HS-27A (cell line): ENCODE measurements at places on chromosomes 6 and 20.

GRCh38 chr6:159819932-159820640 lies 20.0 kb downstream of the PNLDC1 start:
- no peak for DNase-seq

DNA sequence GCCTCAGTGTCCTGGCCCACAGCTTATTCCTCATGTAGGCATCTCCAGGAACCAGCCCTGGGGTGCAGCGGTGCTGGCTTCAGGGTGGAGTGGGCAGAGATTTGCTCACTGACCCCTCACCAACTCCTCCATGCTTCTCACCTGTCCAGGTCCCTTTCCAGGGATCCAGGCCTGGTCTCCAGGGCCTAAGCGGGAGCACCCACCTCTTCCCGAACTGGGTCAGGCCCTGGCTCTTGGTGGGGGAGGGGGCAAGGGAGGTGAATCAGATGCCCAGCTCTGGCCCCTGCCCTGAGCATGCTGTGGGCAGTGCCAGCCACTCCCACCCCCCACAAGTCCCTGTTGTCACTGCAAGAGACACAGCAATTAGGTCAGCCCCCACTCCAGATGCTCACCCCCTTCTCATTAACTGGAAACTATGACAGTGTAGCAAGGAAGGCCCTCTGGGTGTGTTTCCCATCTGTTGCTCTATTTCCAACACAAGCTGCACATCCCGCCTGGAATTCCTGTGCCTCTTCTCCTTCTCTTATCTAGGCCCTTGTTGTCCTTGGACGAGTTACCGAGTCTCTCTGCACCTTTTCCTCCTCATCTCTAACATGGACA lies 37.0 kb downstream of the MDFI start:
- DNase-seq: no peak

- DNase-seq: no peak
Observed at GRCh38 chr6:138242987-138243592, 24.8 kb upstream of the PBOV1 start.

DNA sequence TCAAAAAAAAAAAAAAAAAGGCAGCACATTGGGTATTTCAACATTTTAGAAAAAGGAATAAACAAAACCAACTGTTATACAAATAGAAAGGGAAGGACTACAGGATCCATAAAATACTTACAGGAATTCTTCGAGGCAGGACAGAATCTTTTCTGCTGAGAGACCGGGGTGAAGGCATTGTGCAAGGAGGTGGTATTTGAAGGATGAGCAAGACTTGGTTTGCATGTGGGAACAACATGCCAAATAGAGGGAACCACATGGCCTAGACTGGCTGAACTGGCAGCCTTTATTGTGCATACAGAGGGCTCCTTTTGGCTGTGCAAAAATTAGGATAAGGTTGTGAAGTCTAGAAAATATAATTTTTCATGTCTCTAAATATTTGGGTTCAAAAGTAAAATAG lies 62.9 kb downstream of the SCAND1 start:
- DNase-seq: no peak

DNA sequence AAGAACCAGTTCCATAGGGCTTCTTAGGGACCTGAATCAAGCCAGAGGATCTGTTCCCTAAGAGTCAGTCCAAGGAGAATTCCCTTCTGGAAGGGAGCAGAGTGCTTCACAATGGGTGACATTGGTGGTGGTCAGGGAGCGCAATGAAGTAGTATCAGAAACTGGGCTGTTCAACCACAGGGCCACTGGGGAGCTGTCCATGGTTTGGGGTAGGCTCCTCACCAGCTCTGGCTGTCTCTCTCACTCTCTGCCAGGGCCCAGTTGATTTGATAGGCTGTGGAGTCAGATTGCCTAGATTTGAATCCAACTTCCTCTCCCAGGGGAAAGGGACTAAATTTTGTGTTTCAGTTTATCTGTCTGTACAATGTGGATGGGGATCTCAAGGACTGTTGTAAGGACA lies 36.7 kb upstream of the CHD6 start:
- no peak for DNase-seq

DNA sequence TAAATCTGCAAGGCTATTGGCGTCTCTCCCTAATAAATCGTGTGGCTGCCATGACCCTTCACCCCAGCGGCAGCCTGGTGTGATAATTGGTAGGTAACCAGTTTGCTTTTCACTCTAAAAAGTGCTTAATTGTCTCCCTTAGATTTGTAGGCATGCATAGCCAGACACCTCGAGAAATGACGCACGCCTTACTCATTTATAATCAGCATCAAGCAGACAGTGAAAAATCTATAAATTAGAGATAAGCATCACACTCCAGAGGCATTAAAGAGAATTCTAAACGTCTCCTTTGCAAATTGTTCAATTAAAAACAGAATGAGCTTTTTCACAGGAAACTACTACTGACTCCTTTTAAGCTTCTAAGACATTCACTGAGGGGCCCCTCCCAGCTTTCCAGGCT lies 110.2 kb upstream of the RPS6KA2 start:
- DNase-seq: no peak

DNA sequence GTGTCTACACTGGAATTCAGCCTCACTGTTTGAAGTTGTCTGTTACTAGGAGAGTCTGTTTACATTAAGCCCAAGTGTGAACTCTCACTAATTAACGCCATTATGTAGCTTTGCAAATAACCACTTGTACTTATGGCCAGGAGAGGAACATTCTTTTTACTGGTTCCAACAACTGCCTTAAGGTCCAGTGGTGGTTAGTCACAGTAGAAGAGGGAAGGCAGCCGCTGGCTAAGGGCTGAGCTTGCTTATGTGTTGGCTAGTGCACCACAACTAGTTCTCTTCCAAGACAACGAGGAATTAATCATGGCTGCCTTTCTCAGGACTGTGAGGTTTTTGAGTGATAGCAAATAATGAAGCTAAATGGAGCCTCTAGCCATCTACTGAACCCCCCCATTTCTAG lies 14.9 kb upstream of the SLC22A23 start:
- DNase-seq: no peak

- no peak for DNase-seq
Observed at GRCh38 chr6:130676077-130676772, 151.0 kb upstream of the SMLR1 start.

GRCh38 chr6:141202626-141203025 lies 930.1 kb upstream of the GJE1 start:
- no peak for DNase-seq

DNA sequence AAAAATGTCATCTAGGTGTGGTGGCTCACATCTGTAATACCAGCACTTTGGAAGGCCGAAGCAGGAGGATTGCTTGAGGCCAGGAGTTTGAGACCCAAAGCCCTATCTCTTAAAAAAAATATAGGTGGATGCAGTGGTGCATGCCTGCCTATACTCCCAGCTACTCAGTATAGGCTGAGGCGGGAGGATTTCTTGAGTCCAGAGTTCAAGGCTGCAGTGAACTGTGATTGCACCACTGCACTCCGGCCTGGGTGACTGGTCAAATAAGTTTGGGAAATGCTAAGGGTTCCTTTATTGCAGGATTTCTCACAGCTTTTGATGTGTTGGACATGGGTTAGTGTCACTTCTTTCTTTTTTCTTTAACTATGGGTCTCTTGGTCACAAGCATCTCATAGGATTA lies 261.3 kb downstream of the PLCB1 start:
- no peak for DNase-seq

DNA sequence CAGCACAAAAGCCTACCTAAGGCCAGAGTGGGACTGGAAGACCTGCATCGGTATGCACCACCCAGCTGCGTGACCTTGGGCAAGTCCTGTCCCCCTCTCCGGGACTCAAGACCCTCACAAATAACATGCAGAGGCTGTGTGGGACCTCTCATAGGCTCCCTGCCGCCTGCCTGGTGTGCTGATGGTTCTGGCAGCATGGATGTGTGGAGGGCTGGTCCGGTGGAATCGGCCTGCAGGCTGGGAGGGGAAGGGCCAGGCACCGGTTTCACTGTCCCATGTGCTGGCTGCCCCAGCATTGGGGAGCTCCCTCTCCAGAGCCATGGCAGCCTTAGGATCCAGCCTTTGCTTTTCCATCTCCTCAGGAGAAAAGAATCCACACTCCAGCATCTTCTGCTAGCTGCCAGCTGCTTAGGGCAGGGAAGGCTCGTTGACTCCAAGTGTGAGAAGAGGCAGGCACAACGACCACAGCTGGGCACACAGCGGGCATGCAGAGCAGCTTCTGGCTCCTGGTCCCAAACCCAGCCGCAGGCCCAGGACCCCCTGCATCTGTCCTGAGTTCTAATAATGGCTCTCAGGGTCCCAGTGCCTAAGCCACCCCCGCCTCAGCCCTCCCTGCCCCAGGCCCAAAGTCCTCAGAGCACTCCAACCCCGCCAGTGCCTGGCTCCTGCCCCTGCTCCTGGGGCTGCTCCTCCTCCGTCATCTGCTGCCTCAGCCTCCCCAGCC lies 32.5 kb downstream of the TFEB start:
- DNase-seq: no peak

- DNase-seq: no peak
Observed at GRCh38 chr6:166902211-166902755, 54.1 kb downstream of the RNASET2 start.

DNA sequence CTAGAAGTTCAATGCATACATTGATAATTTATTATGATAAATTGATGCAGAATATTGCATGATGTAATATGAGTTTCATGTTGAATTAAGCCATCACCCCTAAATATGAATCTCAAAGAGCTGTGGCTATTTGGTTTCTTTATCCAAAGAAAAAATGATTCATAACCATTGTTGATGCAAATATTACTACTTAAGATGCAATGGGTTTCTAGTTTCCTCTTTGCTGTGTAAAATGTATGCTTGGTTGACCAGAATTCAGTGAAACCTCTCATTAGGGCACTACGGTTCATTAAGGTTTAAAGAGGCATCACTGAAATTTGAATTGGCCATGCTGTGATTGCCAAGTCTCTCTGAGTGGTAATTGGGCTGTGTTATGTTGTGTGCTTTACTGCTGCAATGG lies 492.5 kb upstream of the FLRT3 start:
- DNase-seq: no peak

GRCh38 chr6:47360388-47360787 lies 50.7 kb upstream of the TNFRSF21 start:
- no peak for DNase-seq

DNA sequence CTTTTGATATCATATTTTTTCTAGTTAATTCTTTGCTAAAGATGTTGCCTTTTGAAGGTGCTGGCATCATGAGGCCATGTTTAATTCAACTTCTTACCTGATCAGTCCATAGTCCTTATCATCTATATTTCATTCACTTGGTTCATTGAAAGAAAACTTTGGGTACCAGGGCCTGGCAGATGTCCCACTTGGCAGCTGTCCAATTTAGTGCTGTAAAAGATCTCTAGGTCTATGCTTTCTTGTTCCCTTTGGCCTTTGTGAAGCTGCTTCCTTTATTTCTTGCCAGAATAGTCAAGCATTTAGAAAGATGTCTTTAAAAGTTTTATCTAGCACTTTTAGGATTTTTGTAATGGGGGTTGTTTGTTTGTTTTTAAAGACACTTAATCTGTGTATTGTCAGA lies 61.7 kb upstream of the EYA4 start:
- DNase-seq: no peak

GRCh38 chr20:41571006-41571405 lies 47.2 kb downstream of the CHD6 start:
- DNase-seq: no peak

- DNase-seq: no peak
Observed at GRCh38 chr6:123838505-123839234, 35.0 kb downstream of the NKAIN2 start.

DNA sequence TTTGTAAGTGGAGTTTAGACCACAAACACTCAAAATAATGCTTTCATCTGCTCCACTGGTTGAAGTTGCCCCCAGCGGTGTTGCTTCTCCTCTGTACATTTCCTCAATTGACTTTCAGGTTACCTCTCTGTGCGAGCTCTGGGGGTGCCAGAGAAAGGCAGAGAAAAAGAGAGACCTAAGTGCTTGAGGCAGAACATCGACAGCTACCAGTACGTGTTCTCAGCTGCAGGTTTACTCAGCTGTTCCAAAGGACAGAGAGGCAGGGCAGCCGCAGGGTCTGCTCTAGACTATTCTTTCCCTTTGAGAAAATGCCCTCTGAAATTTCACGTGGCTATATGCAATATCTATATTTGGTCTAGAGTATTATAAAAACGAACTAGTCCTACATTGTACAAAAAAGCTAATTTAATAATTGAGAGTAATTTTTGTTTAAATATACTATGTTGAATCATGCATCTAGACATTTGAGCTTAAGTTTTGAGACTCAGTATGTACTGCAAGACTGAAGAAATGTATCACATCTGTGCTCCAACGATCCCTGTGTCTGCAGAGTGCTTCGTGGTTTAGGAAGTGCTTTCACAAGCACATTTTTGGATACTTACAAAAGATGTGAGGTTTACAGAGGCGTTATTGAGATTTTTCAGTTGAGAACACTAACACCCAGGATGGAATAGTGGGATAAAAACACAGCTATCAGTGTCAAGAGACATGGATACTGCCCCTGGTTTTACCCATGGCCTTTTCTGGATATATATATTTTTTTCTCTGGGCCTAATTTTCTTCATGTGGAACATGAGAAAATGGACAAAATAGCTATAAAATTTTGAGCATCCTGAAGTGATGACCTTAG lies 453.6 kb upstream of the FLRT3 start:
- DNase-seq: no peak

GRCh38 chr6:41336824-41337223 lies 1.4 kb downstream of the NCR2 start:
- DNase-seq: no peak

DNA sequence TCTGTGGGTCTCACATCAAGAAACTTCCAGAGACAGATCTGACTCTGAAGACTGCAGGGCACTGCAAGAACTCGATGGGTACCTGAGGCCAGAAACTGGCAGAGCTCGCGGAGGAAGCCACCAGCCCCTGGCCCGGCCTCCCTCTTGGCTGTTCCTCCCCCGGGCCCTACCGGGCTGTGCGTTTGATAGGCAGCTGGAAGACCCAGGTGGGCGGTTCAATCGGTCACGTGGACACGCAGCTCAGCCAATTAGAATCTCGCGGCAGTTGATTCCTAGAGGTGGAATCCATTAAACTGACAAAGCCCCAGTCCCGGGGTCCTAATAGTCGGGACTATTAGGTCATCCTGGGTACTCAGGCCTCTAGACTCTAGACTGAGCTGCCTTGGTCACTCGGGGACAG lies 154.2 kb upstream of the PROKR2 start:
- DNase-seq: no peak

- DNase-seq: no peak
Observed at GRCh38 chr6:18431581-18431980, 44.4 kb downstream of the RNF144B start.

DNA sequence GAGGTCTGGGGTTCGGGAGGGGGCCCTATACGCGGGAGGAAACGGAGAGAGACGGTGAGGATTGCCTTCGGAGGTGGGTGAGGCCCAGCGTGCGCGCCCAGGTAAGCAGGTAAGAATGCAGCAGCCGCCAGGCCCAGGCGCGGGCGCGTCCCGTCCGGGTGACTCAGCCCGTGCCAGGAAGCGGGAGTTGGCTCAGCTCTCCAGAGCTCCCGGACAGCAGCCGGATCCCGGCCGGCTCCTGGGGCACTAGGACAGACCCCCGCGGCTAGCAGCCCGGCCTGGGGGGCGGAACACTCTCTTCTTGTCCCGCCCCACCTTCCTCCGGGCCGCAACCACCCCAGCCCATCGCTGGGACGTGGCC lies 1.5 kb upstream of the MDFI start:
- DNase-seq: no peak
